Colonic mucosa (tissue), 4 donors: ENCODE measurements at places on chromosomes 2 and 18.

DNA sequence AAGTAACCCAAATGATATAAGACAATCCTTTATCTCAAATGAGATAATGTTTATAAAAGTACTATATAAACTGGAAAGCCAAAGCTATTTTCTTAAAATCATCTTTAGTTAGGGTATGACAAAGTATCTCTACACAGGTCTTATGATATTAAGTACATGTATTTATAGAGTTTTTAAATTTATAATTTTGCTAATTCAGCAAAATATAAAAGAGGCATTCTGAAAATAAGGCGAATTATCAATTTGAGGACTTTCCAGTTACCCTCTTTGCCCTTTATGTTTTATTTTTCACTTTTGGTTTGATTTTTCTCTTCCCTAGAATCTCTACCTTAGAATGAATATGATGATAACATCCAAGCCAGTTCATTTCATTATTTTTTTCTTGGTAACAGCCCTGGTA lies 115.2 kb downstream of the ZNF521 start:
- DNase-seq = no peak

DNA sequence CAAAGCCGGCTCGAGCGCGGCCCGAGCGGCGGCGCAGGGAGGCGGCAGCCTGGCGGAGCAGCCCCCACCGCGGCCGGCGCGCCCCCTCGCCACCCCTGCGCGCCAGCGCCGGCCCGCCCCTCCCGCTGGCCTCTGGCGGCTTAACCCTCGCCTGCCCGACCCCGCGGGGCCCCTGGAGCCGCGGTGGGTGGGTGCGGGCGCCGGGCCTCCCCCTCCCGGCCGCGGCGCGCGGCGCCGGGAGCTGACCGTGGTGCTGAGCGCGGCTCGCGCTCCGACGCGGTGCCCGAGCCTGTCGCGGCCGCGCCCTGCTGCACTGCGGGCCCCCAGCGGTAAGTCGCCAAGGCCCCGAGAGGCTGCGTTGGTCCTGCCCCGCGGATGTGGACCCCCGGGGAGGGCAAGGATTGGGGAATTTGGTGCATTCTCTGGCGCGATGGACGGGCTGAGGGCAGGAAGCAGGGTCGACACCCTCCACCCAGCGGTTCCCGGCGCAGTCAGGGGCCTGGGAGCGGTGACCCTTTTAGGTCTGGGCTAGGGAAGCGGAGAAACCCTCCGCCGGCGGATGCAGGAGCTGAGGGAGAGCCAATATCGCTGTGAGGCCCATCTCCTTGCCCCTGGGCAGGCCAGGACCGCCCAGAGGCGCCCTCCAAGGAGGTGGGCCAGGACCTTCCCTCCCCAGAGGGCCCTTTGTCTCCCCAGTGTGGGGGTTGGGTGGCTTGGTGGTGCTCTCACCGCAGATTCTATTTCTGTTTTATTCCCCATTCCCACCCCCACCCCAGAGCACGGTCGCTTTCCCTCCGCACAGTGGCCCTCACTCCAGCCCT lies 923 bp downstream of the AMER3 start:
- no peak for DNase-seq

- no peak for DNase-seq
These were observed 143.5 kb upstream of the NCK2 start for GRCh38 chr2:105600949-105601794.

DNA sequence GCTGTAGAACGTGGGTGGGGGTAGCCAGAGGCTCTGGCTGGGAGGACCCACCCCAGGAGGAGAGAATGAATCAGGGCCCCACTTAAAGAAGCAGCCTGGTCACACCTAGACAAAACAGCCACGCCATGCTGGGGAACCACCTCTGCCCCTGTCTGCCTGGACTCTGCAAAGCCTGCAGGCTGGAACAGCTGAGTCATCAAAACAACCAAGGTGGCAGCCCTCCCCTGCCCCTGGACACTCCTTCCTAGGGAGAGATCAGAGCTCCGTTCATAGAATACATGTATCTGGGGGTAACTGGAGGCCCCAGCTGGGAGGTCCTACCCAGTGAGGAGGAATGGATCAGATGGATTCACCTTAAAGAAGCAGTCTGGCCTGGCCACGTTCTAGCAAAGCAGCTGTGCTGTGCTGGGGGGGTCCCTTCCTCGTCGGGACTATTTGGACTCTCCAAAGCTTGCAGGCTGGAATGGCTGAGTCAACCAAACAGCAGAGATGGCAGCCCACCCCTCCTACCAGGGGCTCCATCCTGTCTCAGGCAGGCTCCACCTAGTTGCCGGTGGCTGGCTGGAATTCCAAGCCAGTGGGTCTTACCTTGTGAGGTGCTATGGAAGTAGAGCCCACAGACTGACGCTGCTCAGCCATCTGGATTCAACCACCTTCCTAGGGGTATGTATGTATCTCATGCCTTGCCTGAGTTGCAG lies 50.5 kb upstream of the NT5C1B start:
- no peak for DNase-seq

DNA sequence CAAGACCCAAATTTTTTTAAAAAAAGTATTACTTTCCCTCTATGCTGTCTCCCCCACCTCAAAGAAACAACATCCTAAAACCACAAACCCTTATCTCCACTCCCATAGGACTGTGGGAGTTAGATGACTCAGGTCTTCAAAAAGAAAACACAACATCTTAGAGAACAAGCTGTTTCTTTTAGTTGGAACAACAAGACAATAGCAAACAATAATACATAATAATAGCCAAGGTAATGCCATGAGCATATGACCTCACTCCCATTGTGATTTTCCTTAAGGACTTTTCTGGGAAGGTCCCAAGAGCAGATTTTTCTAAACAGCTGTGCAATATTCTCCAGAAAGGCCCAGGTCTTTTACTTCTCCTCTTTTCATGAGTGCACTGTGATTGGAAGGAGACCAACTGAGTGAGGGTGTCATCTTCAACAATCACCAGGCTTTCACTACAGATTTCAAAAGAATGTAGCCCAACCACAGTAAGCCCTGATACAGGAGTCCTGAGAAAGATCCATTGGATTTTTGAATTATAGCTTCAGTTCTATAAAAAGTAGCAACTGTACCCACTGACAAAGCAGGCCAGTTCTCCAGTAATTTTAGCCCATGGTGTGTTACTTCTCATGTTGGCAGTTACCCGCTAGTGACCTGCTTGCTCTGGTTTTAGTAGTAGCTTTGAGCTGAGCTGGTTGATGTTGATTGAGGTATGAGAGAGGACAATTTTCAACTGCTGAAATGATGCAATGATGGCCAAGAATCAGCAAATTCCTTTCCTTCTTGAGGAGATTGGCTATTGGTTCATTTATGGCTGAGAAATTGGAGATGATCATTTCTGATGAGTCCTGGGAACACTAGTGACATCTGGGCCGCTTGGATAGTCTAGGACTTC lies 144.5 kb upstream of the TCF4 start:
- no peak for DNase-seq
